ENCODE measurements at places on chromosomes 5 and 9.

- DNase-seq = peak; percentile 4
Measured at GRCh38 chr5:86880344-86880743, 262.6 kb downstream of the COX7C start.

DNA sequence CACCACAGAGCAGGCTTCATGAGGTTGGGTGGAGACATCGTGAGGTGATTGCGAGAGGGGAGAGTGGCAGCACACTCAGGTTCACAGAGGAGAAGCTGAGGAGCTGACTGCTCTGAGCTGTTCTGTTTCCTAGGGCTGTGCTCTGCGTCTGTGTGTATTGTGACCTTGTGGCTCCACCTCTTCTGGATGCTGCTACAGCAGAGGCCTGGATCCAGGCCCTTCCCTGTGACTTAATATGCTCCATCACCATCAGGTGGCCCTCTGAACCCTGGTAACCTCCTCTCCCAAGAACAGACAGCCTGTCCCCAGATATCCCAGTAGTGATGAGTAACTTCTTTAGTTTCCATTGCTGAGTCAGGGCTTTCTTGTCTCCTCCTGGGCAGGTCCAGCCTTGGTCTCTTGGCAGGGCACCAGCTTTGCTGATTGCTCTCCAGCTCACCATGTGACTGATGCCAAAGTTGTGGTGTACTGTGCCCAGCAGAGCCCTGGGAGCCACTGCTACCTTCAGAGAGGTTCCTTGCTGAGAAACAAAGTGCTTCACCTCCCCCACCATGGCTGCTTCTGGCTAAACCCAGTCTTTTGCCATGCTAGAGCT lies 212.8 kb upstream of the CHD1 start:
- DNase-seq = no peak

GRCh38 chr9:131905144-131905543 lies 165.3 kb upstream of the RAPGEF1 start:
- no peak for DNase-seq

DNA sequence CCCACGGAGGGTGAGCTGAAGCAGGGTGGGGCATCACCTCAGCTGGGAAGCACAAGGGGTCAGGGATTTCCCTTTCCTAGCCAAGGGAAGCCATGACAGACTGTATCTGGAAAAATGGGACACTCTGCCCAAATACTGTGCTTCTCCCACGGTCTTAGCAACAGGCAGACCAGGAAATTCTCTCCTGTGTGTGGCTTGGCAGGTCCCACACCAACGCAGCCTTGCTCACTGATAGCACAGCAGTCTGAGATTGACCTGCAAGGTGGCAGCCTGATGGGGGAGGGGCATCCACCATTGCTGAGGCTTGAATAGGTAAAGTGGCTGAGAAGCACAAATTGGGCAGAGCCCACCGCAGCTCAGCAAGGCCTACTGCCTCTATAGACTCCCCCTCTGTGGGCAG lies 23.2 kb downstream of the RAB3C start:
- no peak for DNase-seq

GRCh38 chr5:179261301-179262125 lies 83.7 kb downstream of the ADAMTS2 start:
- DNase-seq = peak; percentile 59

GRCh38 chr5:155101697-155102096 lies 88.1 kb downstream of the KIF4B start:
- DNase-seq = no peak

- no peak for DNase-seq
Measured at GRCh38 chr9:105973951-105974351, 279.6 kb downstream of the TMEM38B start.

GRCh38 chr5:54404568-54404967 lies 50.9 kb upstream of the HSPB3 start:
- DNase-seq = no peak

DNA sequence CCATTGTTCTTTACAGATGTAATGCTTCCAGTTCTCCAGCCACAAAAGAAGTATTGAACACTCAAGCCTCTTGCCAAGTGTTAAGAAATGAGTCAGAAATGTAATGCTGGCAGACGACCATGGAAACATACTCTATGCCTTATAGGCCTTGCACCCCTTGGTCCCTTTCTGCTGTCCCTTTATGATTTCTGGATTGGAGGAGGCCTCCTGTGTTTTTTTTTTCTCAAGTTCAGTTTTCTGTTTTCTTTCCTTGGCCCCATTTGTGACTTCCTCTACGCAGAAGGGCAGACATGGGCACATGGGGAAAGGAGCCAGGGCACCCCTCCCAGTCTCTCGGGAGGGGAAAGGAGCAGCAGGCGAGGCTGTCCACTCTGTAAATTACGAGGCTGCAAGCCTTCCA lies 53.4 kb downstream of the SNX18 start:
- DNase-seq = no peak

DNA sequence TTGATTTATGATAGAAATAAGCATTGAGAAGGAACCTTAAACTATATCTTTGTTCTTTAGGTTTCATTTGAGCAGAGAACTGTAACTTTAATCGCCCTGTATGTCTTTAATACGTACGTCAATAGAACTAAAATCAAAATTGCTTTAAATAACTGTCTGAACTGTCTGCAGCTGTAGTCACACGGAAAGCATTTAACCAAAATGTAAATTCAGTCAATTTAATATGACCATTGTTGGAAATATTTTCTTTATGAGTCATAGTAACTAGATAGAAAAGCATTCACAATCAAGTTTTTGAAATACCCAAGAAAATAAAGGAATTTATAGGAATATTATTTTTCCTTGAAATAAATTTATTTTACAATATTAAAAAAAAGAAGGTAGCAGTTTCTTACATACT lies 157.1 kb upstream of the CDH6 start:
- DNase-seq = no peak

DNA sequence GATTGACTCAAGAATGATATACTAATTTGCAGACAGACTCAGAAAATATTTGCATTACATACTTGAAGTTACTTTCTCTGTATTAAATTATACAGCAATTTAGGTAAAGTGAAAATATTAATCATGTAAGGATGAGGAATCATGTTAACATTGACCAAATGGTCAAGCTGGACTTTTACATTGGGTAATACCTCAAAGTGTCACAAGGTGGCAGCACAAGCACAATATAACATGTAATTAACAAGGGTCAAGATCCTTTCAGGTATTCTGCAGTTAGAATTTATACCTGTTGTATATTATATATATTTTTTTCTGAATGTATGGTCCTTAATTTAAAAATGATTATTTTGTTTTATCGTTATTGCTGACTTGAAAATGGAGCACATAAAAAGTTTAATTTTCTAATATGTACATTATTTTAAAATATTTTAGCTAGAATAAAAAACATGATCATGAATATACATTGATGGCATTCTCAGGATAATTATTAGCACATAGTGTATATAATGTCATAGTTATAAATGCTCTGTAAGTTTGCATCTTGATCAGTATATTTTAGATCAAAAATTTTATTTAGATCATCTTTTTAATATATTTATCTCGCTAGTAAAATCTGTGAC lies 8.6 kb downstream of the HAPLN1 start:
- DNase-seq = peak; percentile 75

DNA sequence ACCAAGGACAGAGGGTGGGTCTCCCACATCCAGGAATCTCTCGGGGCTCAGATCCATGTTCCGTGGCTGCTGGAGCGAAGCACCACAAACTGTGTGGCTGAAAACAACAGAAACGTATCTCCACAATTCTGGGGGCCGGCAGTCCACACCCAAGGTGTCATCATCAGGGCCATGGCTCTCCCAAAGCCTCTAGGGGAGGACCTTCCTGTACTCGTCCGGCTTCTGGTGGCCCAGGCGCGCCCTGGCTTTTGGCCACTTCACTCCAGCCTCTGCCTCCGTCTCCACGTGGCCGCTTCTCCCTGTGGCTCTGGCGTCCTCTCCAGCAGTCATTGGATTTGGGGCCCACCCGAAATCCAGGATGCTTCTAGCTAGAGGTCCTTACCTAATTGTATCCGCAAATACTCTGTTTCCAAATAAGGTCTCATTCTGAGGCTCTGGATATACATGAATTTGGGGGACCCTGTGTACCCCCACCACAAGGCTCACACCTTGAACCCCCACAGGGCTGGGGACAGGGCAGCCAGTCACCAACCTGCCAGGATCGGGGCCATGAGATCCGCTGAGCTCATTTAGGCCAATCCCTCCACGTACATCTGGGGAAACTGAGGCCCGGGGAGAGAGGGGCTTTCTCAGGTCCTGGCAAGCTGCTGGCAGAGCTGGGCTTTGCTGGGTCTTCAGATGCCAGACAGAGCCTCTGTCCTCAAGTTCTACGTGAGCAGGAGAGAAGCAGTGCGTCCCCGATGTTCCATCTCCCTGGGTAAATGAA lies 158.2 kb downstream of the OLFM1 start:
- no peak for DNase-seq

- no peak for DNase-seq
Measured at GRCh38 chr5:179054036-179054785, 6.0 kb upstream of the ZNF354C start.

GRCh38 chr9:35482071-35482470 lies 7.8 kb upstream of the RUSC2 start:
- no peak for DNase-seq

- no peak for DNase-seq
Measured at GRCh38 chr5:1445689-1446601, 705 bp upstream of the SLC6A3 start.

DNA sequence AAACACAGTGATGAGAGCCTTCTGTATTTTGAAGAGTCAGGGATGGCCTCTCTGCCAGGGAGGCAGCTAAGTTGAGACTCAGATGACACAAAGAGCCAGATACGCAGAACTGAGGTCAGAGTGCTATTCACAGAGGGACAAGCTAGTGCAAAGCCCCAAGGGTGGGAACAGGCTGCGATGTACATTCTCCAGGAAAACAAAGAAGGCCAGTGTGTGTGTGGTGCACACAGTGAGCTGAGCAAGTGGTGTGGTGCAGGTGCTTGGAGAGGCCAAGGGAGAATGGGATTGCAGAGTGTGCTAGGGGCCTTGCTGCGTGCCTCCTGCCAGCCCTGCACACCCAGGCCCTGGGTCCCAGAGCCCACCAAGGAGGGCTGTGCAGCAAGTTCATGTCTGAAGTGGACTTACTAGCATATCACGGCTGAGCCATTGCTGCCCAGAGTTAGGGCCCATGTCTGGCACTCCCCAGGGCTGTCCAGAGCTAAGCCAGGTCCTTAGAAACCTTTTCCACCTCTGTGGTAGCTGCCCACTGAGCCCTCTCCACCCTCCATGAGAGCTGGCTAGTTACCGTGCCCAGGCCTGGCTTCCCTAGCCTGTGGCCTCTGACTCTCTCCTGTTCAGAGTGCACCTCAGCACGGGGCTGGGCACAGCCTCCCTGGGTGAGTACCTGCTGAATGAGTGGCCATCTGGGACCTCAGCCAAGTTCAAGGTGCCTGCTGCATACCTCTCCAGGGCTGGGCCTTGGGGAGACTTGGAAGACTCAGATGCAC lies 9.3 kb downstream of the SLC25A48 start:
- no peak for DNase-seq

GRCh38 chr5:133421394-133421793 lies 190.9 kb downstream of the FSTL4 start:
- DNase-seq = peak; percentile 16

GRCh38 chr9:134338394-134339182 lies 12.3 kb downstream of the RXRA start:
- DNase-seq = no peak

DNA sequence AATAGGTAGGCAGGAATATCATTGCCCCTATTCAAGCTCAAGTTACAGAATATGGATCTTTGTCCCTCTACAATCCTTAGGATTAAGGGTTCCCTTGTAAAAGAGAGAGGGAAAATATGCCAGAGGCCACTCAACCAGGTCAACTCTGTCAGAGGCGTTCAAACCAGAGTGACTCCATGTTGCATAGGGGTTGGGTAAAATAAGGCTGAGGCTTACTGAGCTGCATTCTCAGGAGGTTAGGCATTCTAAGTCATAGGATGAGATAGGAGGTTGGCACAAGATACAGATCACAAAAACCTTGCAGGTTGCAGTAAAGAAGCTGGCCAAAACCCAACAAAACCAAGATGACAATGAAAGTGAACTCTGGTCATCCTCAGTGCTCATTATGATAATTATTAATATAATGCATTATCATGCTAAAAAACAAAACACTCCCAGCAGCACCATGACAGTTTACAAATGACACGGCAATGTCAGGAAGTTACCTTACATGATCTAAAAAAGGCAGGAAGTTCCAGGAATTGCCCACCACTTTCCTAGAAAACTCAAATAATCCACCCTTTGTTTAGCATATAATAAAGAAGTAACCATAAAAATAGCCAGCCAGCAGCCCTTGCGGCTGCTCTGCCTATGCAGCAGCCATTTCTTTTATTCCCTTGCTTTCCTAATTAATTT lies 64.8 kb downstream of the ERP44 start:
- DNase-seq = no peak

DNA sequence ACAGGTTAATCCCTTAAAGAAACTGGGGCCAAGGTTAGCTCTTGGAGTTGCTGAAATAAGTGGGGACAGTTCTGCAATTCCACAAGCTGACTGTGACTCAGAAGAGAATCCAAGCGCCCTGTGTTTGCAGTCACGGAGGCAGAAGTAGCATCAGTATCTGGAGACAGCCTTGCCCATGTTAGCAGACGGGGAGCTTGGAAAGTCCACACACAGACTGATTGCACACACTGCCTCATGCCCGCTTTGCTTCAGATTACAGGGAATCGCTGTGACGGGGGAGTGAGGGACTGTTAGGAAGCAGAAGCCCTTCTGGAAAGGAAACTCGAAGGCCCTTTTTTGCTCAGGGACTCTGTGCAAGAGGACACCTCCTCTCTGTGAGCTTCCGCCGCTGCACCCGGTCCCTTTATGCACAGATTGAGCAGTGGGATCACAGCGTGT lies 30.9 kb upstream of the PPP1R26 start:
- peak; percentile 7 for DNase-seq

DNA sequence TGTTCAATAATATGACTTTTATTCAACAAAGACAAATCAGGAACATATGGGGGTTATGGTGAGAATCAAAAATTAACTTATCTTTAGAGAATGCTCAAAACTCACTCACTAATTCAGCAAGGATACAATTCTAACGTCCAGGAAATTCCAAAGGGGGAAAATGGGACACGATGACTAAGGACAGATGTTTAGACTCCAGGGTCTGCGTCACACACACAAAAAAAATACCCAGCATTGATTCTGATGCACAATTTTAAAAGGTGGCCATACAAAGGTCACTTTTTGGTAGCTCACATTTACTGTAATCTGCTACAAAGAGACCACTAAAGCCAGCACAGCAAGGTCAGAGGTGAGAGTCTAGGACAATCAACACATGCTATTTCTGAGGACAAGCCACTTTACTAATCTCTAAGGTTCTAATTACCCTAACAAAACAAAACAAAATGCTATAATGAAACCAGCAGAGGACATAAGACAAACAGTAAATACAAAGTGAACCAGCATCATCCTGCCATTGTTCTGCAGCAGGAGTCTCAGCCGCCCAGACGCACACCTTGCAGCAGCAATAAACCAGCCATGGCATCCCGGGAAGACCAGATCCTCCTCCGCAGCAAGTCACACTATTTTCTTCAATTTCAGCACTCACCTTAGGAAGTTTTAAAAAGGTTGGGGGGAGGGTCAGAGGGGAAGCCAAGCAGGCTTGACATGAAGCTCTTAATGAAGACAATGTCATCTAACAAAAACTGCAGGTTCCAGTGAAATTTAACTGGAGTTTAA lies 57.8 kb downstream of the TTC39B start:
- peak; percentile 72 for DNase-seq

- DNase-seq = peak; percentile 5
Measured at GRCh38 chr5:90344689-90345088, 64.9 kb downstream of the CETN3 start.
